Activated CD4-positive, alpha-beta T cell treated with anti-CD3 and anti-CD28 coated beads for 36 hours (primary cell): ENCODE measurements at places on chromosomes 13 and 19. TPM values are rescaled to one million over a fixed set of nuclear protein-coding genes. Genes with fewer than 3 reads are reported as not detected.
A peak's percentile ranks its signal among the peaks of the same experiment; 100 is the strongest.

- no peak for DNase-seq
- no peaks in the 10 kb centered on the region for H3K27me3 ChIP-seq
- no peak overlapping the region for H3K4me3 ChIP-seq
- H3K4me1 ChIP-seq, result no peaks in the 10 kb centered on the region
Measured at GRCh38 chr13:40466272-40466671, 200.2 kb downstream of the FOXO1 start.

GRCh38 chr19:33784432-33784831 is 12.2 kb upstream of the KCTD15 start:
- H3K27me3 ChIP-seq, result peaks cover 11% of the 10 kb centered on the region
- H3K4me3 ChIP-seq, result no peak overlapping the region
- no peak overlapping the region for H3K27ac ChIP-seq
- no peaks in the 10 kb centered on the region for H3K4me1 ChIP-seq

SSC5D gene
- total RNA-seq, result 0.32 TPM

DNA sequence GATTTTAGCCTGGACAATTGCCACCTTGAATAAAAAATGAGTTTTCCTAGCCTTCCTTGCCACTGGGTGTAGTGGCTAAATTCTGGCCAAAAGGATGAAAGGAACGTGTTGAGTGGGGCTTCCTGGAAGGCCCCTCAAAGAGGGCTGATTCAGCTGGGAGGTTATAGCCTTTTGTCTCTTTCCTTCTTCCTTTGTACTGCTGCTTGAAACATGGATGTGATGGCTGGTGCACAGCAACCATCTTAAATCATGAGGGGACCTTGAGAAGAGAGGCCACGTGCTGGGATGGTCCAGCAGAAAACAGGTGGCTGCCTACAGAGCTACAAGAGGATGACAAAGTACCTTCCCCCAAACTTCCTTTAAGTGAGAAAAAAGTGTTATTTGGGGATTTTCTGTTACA is 40.0 kb upstream of the GJB6 start:
- no peak overlapping the region for H3K27ac ChIP-seq
- no peaks in the 10 kb centered on the region for H3K4me1 ChIP-seq
- no peak overlapping the region for H3K4me3 ChIP-seq
- no peaks in the 10 kb centered on the region for H3K36me3 ChIP-seq
- peaks cover 11% of the 10 kb centered on the region for H3K27me3 ChIP-seq

DNA sequence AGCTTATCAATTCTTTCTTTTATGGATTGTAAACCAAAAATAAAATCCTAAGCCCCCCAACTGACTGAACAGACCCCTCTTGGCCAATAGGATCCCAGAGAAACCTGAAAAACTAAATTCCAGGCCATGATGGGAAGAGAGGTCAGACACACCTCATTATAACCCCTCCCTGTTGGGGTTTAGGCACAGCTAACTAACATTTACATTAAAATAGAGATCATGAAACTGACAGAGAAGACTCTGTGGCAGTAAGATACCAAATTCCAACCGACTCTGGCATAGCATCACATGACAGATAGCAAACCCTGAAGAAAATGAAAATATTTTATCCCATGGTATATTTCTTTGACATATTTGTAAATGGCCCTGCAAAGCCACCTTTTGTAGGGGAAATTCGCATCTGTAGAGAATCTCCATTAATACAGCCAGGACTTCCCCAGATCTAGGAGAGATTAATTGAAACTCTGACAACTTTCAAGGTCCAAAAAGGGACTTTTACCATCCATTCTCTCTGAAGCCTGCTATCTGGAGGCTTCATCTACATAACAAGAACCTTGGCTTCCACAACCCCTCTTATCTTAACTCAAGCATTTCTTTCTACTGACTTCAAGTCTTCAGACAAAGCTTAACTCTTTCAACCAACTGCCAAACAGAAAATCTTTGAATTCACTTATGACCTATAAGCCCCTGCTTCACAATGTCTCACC is 27.1 kb upstream of the GAS6 start:
- no peak overlapping the region for H3K4me3 ChIP-seq
- no peak for DNase-seq
- H3K27ac ChIP-seq, result no peak overlapping the region
- peaks cover 8% of the 10 kb centered on the region for H3K27me3 ChIP-seq

OVOL3 gene
- total RNA-seq, result not detected

THSD1 gene
- total RNA-seq, result 0.19 TPM

GPR18 gene
- total RNA-seq, result 9.5 TPM

AZU1 gene
- total RNA-seq, result not detected

NCCRP1 gene
- total RNA-seq, result not detected

GRCh38 chr13:22357132-22357531 is 686.3 kb downstream of the FGF9 start:
- DNase-seq, result peak; percentile 6
- no peaks in the 10 kb centered on the region for H3K27me3 ChIP-seq
- H3K27ac ChIP-seq, result no peak overlapping the region

SIGLECL1 gene
- not detected for total RNA-seq

CD37 gene
- 191 TPM for total RNA-seq

GRCh38 chr19:35937345-35938281 is 1.4 kb downstream of the LRFN3 start:
- peaks cover 6% of the 10 kb centered on the region for H3K36me3 ChIP-seq
- no peaks in the 10 kb centered on the region for H3K27me3 ChIP-seq
- H3K27ac ChIP-seq, result peak overlapping the region; percentile 39
- H3K4me3 ChIP-seq, result peak overlapping the region; percentile 62

DNA sequence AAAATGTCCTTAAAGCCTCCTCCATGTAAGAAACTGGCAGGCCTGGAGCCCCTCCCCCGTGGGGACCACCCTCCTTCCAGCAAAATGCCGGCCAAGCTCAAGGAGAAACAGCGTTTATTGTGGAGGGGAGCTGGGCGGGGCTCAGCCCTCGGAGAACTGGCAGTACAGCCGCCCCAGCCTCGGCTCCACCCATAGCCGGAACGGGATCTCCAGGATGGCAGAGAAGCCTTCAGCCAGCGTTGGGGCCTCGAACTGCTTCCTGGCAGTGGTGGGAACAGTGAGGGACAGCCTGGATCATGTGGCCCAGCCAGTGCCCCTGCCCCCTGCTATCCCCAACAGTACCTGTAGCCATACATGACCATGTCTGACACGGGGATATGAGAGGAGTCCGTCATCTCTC is 6.3 kb downstream of the PNKP start:
- H3K27me3 ChIP-seq, result no peaks in the 10 kb centered on the region
- H3K36me3 ChIP-seq, result peaks cover 50% of the 10 kb centered on the region
- no peak overlapping the region for H3K4me3 ChIP-seq
- no peak overlapping the region for H3K27ac ChIP-seq
- peaks cover 16% of the 10 kb centered on the region for H3K4me1 ChIP-seq
- DNase-seq, result no peak

GRCh38 chr19:33477781-33478180 is 43.8 kb downstream of the PEPD start:
- DNase-seq, result no peak
- H3K4me3 ChIP-seq, result no peak overlapping the region
- peaks cover 42% of the 10 kb centered on the region for H3K36me3 ChIP-seq

LILRA6 gene
- not detected for total RNA-seq

- no peak overlapping the region for H3K4me3 ChIP-seq
- no peaks in the 10 kb centered on the region for H3K27me3 ChIP-seq
- H3K27ac ChIP-seq, result no peak overlapping the region
- H3K36me3 ChIP-seq, result peaks cover 30% of the 10 kb centered on the region
- peaks cover 63% of the 10 kb centered on the region for H3K4me1 ChIP-seq
Measured at GRCh38 chr19:6273701-6274601, 5.8 kb downstream of the MLLT1 start.

DNA sequence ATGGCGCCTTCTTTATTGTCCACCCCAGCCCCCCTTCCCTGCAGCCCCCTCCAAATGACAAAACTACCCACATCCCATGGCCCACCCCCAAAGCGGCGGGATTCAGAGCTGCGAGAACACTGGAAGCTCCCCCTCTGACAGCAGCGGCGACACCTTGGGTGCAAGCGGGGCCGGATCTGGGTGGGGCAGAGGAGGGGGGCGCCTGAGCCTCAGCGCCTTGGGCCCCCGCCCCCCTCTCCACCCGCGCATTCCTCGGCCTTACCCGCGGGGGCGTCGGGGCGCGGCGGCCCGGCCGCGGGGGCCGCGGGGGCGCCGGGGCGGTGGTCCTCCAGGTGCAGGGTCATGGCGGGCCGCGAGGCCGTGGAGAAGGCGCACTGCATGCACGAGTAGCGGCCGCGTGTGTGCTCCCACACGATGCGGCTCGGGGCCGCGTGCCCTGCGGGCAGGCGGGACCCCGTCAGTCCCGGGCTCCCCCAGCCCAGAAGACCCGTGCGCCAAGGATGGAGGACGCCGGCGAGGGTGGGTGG is 3.3 kb downstream of the ZNF414 start:
- peaks cover 33% of the 10 kb centered on the region for H3K4me1 ChIP-seq
- H3K36me3 ChIP-seq, result peaks cover 3% of the 10 kb centered on the region
- no peak overlapping the region for H3K27ac ChIP-seq
- H3K4me3 ChIP-seq, result no peak overlapping the region

DNA sequence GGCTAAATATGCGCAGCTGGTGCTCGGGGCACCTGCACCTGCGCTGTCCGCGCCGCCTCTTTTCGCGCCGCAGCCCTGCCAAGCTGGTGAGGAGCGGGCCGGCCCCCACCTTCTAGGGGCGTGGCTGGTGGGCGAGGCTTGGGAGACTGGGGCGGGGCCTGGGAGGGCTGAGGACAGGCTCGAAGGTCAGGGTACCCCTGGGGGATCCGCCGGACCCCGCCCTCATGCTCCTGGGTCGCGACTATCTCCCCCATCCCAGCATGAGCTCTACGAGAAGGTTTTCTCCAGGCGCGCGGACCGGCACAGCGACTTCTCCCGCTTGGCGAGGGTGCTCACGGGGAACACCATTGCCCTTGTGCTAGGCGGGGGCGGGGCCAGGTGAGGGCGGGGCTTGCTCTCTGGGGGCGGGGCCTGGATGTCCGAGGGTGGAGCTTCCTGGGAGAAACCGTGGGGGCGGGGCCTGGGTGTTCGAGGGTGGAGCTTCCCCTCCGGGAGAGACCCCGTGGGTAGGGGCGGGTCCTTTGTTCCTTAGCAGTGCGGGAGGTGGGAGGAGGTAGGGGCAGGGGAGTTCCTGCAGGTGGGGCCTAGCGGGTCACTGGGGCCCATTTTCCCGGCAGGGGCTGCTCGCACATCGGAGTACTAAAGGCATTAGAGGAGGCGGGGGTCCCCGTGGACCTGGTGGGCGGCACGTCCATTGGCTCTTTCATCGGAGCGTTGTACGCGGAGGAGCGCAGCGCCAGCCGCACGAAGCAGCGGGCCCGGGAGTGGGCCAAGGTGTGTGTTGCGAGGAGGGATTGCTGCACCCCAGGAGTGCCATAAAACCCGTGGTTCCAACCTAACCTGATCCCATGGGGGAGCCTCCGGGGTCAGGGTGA is 19.7 kb downstream of the PNPLA6 start:
- no peak overlapping the region for H3K4me3 ChIP-seq
- H3K27ac ChIP-seq, result no peak overlapping the region
- peaks cover 37% of the 10 kb centered on the region for H3K36me3 ChIP-seq
- DNase-seq, result peak; percentile 71
- H3K27me3 ChIP-seq, result no peaks in the 10 kb centered on the region

- no peaks in the 10 kb centered on the region for H3K27me3 ChIP-seq
- no peak overlapping the region for H3K4me3 ChIP-seq
- no peak overlapping the region for H3K27ac ChIP-seq
- no peaks in the 10 kb centered on the region for H3K36me3 ChIP-seq
- DNase-seq, result no peak
Measured at GRCh38 chr13:100525453-100526317, 62.9 kb downstream of the GGACT start.

- DNase-seq, result no peak
- no peaks in the 10 kb centered on the region for H3K4me1 ChIP-seq
- no peak overlapping the region for H3K4me3 ChIP-seq
- no peaks in the 10 kb centered on the region for H3K36me3 ChIP-seq
- H3K27ac ChIP-seq, result no peak overlapping the region
Measured at GRCh38 chr13:102571075-102571474, 25.7 kb upstream of the TPP2 start.

- H3K27me3 ChIP-seq, result no peaks in the 10 kb centered on the region
- H3K4me1 ChIP-seq, result peaks cover 9% of the 10 kb centered on the region
- no peak overlapping the region for H3K4me3 ChIP-seq
- no peak for DNase-seq
- no peak overlapping the region for H3K27ac ChIP-seq
Measured at GRCh38 chr13:109740121-109740520, 46.3 kb downstream of the IRS2 start.

TRPC4 gene
- total RNA-seq, result not detected

GRCh38 chr19:28701491-28701890 is 511.5 kb downstream of the UQCRFS1 start:
- H3K36me3 ChIP-seq, result no peaks in the 10 kb centered on the region
- no peaks in the 10 kb centered on the region for H3K27me3 ChIP-seq
- DNase-seq, result no peak
- H3K4me1 ChIP-seq, result no peaks in the 10 kb centered on the region
- no peak overlapping the region for H3K27ac ChIP-seq

GRCh38 chr13:76446191-76446590 is 440.0 kb downstream of the KCTD12 start:
- DNase-seq, result no peak
- no peak overlapping the region for H3K27ac ChIP-seq
- H3K4me3 ChIP-seq, result no peak overlapping the region
- no peaks in the 10 kb centered on the region for H3K36me3 ChIP-seq
- H3K27me3 ChIP-seq, result no peaks in the 10 kb centered on the region

DNA sequence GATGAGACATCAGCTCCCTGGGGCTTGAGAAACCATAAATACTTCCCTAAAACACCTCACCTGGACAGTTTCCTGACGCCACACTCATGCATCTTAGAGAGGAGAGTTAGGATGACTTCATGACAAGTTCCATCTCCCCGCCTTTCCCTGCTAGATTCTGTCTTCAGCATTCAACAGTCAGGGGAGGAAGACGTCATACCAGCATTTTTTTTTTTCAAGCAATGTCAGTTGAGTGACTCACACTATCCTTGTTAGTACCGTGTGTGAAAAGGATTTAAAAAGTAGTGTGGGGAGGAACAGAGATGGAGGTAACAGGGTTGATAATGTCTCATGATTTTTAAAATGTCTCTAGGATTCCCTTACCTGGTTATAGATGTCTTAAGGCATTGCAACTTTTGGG is at the start of gene OR7D2:
TSS of gene OR7D2 (plus strand) at position 79 of the 400 bp plus-strand sequence. CDS start 6,803 bp downstream, outside the sequence.
- H3K27ac ChIP-seq, result no peak within 1 kb of the TSS
- no peaks in the 10 kb centered on the region for H3K36me3 ChIP-seq
- DNase-seq, result no peak
- no peaks in the 10 kb centered on the region for H3K4me1 ChIP-seq
